ENCODE measurements at places on chromosomes 16 and 17.

DNA sequence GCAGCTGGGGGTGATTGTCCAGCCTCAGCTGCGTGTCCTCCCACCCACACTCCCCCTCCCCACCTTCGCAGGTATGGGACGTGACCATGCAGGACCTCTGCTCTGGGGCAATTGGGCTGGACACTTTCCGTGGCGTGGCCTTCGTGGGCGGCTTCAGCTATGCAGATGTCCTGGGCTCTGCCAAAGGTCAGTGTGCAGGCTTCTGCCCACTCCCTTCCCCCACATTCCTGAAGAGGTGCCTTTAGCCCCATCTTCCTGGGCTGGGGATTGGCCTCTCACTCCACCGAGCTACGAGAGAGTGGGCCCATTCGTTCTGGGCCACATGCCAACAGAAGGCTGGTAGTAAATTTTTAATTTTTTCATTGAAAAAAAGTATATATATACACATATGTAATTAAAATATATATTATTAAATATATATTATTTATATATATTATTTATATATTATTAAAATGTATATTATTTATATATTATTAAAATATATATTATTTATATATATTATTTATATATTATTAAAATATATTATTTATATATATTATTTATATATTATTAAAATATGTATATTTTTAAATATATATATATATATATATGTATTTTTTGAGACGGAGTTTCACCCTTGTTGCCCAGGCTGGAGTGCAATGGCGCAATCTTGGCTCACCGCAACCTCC lies 18.5 kb downstream of the PFAS start:
- DNase-seq: no peak

GRCh38 chr16:85565340-85565739 lies 47.8 kb upstream of the GSE1 start:
- no peak for DNase-seq

GRCh38 chr17:3647769-3648555 lies 11.4 kb downstream of the CTNS start:
- no peak for DNase-seq

- DNase-seq: no peak
Observed at GRCh38 chr17:81488276-81488860, 24.2 kb downstream of the ACTG1 start.

DNA sequence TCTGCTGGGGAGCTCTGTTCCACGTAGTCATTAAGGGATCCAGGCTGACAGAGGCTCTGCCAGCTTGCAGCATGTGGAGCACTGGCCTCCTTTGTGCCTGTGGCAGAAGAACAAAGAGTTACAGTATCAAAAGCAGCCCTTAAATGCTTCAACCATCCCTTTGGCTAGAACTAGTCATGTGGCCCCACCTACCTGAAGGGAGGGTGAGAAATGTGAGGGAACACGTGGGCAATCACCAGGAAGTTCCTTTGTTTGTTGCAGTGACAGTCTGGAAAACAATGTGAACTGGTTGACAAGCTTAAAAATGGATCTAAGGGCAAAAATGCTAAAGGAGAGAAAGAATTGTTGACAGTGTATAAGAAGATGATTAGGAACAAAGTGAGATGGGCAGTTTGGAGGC lies 290.4 kb upstream of the HSBP1 start:
- no peak for DNase-seq

DNA sequence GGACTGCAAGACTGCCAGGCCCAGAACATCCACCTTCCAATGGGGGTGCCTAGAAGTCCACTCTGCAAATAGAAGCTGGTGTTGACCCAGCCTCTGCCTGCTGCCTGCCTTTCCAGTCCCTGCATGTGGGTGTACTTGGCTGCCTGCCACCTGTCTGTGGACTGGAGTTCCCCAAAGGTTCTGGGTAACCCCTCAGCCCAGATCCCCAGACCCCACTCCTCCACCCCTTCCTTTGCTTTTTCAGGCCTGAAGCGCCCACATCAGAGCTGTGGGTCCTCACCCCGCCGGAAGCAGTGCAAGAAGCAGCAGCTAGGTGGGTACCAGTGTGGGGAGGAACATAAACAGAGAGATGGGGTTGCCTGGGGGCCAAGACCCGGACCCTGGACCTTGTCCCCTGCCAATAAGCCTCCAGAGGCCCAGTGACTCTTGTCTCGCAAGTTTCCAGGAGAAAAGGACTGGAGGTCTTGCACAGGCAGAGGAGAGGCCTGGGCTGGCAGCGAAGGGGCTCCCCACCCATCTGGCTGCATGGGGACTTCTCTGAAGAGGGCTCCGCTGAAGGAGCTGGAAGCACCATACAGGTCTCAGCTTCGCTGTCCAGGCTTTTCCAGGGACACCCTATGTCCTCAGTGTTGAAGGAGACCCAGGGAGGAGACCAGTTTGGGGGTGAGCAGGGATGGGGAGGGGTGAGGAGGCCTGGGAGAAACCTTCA lies 34.3 kb downstream of the NLRC5 start:
- peak; percentile 40 for DNase-seq

- no peak for DNase-seq
Observed at GRCh38 chr17:76132574-76133338, 8.3 kb downstream of the FOXJ1 start.

- no peak for DNase-seq
Observed at GRCh38 chr16:18800775-18801144, 589 bp downstream of the ARL6IP1 start.

- DNase-seq: no peak
Observed at GRCh38 chr16:23357761-23358290, 55.7 kb downstream of the SCNN1B start.

- no peak for DNase-seq
Observed at GRCh38 chr16:29958756-29959155, 3.1 kb upstream of the TMEM219 start.

DNA sequence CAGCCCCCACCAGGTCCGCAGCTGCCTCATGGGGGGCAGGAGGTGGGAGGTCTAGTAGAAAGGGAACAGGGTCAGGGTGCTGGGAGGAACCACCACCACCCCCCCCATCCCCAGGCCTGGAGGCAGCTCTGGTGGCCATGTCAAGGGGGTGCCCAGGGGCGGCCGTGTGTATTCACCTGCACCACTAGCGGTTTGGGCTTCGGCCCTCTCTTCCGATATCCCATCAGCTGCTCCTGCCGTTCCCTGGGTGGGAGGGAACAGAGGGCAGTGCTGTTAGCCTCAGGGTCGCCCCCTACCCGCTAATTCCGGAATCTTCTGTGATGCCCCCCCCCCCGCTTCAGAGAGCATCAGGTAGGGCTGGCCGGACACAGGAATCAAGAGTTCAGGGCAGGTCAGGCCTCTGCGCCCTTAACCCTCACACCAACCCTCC lies 3.8 kb downstream of the CBX4 start:
- DNase-seq: no peak

DNA sequence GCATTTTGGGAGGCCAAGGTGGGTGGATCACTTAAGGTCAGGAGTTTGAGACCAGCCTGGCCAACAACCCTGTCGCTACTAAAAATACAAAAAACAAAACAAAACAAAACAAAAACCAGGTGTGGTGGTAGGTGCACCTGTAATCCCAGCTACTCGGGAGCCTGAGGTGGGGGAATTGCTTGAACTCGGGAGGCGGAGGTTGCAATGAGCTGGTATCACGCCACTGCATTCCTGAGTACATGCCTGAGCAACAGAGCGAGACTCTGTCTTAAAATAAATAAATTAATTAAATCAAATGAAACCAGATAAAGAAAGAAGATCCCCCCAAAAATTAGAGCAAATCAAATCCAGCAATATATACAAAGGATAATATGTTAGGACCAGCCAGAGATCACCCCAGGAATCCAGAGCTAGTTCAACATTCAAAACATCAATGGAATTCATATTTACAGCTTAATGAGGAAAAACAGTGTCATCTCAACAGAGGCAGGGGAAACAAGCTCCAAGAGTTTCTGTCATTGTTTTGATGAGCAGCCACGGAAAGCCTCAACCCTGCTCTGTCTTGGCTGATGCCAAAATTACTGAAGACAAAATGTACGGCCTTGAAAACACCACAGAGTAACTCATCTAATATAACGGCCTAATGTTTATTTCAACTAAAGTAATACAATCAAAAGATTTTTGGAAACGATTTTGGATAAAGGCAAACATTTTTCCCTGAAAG lies 3.7 kb downstream of the PEMT start:
- DNase-seq: no peak

DNA sequence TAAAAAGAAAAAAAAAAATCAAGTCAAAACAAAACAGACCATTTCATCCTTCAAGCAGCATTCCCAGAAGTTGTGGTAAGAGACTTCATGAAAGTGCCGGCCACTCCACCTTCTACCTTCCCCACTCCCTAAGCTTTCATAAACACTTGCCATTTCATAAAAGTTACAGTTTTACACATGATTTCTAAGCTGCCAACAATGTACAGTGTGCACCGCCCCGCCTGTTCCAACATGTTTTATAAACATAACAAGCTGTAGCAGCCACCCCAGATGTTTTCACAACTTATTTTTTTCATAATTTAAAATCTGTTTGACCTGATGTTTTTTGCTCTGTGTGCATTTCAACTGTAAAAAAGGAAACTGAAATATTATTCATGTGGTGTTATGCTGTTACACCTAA lies 608.1 kb downstream of the TOX3 start:
- no peak for DNase-seq
